Type B pancreatic cell (in vitro differentiated cells): ENCODE measurements at places on chromosomes 4 and X. TPM values are rescaled to one million over a fixed set of nuclear protein-coding genes. Genes with fewer than 3 reads are reported as not detected.

DNA sequence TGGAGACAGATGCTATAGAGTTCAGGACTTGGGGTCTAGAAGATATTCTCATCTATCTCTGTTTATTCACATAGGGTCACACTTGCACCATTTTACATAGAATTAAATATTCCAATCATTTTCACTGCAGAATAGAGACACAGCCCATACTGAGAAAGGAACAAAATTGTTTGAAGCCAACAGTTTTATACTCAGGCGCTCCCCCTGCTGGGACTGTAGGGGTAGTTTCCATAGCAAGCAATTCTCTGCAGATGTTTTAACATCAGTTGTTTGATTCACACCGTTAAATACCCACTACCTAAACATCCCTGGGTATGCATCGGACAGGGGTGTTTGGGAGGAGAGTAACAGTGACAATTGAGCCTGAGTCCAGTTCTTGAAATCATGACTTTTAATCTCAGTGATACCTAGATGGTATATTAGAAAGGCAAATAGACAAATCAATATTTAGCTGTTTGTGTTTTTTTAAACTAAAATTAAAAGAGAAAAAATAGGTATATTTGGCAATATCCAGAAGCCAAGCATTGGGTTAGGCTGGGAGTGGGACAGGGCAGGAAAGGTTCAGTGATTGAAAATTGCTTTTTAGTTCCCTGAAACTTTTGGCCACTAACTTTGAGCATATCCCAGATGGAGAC is 33.8 kb downstream of the LONRF3 start:
- no peak overlapping the region for H3K27ac ChIP-seq
- H3K4me3 ChIP-seq, result no peak overlapping the region
- no peaks in the 10 kb centered on the region for H3K4me1 ChIP-seq
- no peaks in the 10 kb centered on the region for H3K36me3 ChIP-seq
- no peak for DNase-seq

GRCh38 chrX:133723930-133724329 is 261.5 kb downstream of the GPC3 start:
- DNase-seq, result no peak
- H3K27ac ChIP-seq, result peak overlapping the region; percentile 42
- H3K27me3 ChIP-seq, result no peaks in the 10 kb centered on the region
- peaks cover 16% of the 10 kb centered on the region for H3K36me3 ChIP-seq
- H3K4me3 ChIP-seq, result no peak overlapping the region
- peaks cover 26% of the 10 kb centered on the region for H3K4me1 ChIP-seq

DNA sequence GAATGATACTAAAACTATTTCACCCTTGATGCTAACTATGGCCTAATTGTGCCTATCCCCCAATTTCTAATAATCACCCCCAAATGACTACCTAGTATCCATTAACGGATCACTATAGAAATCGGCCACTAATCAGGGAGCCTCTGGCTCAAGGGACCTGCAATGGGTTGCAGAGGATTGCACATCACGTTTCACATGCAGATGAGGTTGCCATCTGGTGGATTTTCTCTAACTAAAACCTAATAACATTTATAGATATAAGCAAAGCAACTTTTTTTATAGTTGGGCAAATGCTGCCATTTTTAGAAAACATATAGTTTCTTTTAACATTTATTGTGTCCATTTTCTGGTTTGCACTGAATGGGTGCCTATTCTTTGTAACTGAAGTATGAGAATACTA is 28.3 kb upstream of the ALG13 start:
- no peaks in the 10 kb centered on the region for H3K27me3 ChIP-seq
- H3K27ac ChIP-seq, result no peak overlapping the region
- no peaks in the 10 kb centered on the region for H3K4me1 ChIP-seq
- H3K36me3 ChIP-seq, result no peaks in the 10 kb centered on the region
- H3K4me3 ChIP-seq, result no peak overlapping the region

DNA sequence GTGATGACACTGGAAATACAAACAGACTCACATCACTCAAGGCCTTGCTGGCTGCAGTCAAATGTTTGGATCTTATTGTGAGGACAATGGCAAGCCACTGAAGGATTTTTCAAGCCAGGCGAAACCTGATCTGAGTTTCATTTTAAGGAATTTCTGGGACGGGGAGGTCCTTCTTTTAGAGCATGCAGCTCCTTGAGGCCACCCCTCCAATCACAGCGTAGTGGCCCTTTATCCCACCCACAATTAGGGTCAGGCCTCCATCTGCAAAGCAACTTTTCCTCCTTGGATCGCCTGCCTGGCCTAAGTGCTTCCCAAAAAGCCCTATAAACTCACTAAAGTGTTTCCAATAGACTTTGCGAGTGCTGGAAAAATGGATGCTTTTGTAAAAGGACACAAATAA is 115.5 kb downstream of the EFHC2 start:
- H3K27ac ChIP-seq, result no peak overlapping the region
- no peak overlapping the region for H3K4me3 ChIP-seq
- H3K36me3 ChIP-seq, result no peaks in the 10 kb centered on the region
- no peaks in the 10 kb centered on the region for H3K27me3 ChIP-seq
- H3K4me1 ChIP-seq, result no peaks in the 10 kb centered on the region
- DNase-seq, result no peak

DNA sequence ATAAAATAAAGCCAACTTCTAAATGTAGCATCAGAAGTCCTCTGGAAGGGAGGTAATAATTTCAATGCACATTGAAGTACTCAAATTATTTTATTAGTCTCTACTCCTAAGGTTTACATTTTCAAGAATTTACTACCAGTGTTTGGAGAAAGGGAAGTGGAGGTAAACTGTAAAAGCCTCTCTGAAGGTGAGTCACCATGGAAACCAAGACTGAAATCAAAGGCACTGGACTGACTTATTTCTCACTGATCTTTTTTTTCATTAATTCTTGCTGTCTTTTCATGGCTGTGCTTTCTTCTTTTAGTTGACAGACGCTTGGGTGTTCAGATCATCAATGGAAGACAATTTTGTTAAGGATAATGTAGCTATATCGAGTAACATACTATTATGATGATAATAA is 9.7 kb downstream of the SLC39A8 start:
- no peak overlapping the region for H3K27ac ChIP-seq
- H3K36me3 ChIP-seq, result peaks cover 11% of the 10 kb centered on the region
- no peak overlapping the region for H3K4me3 ChIP-seq
- DNase-seq, result no peak
- H3K27me3 ChIP-seq, result no peaks in the 10 kb centered on the region
- H3K4me1 ChIP-seq, result peaks cover 2% of the 10 kb centered on the region

DNA sequence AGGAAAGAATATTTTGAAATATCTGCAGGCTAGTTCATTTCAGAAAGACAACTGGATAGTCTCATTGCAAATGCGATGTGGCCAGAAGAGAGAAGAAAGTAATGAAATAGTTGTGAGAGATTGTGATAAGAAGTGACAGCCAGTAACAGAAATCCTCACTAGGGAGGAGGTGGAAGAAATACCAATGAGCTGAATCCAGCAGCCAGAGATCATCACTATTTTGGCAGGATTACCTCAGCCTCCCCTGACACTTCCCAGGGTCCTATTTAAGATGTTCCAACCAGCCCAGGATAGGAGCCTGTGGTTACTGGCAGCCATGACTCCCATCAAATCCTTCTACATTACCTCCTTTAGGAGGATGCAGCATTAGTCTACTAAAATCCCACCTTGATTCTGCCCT is 76.7 kb upstream of the ARHGAP24 start:
- no peak overlapping the region for H3K4me3 ChIP-seq
- no peak for DNase-seq
- H3K36me3 ChIP-seq, result no peaks in the 10 kb centered on the region
- H3K27ac ChIP-seq, result no peak overlapping the region
- H3K27me3 ChIP-seq, result no peaks in the 10 kb centered on the region

- H3K4me1 ChIP-seq, result peaks cover 4% of the 10 kb centered on the region
- H3K36me3 ChIP-seq, result peaks cover 19% of the 10 kb centered on the region
- no peak overlapping the region for H3K27ac ChIP-seq
- H3K4me3 ChIP-seq, result no peak overlapping the region
- no peaks in the 10 kb centered on the region for H3K27me3 ChIP-seq
These were observed 14.6 kb downstream of the HERC3 start for GRCh38 chr4:88606832-88607231.

- peaks cover 8% of the 10 kb centered on the region for H3K27me3 ChIP-seq
- DNase-seq, result no peak
- H3K4me3 ChIP-seq, result no peak overlapping the region
- no peaks in the 10 kb centered on the region for H3K36me3 ChIP-seq
- no peak overlapping the region for H3K27ac ChIP-seq
These were observed 371.5 kb upstream of the SLIT2 start for GRCh38 chr4:19880206-19880605.

GRCh38 chr4:47038263-47038662 is 6.9 kb downstream of the GABRB1 start:
- no peak for DNase-seq
- no peaks in the 10 kb centered on the region for H3K4me1 ChIP-seq
- peaks cover 25% of the 10 kb centered on the region for H3K27me3 ChIP-seq
- H3K27ac ChIP-seq, result no peak overlapping the region
- no peak overlapping the region for H3K4me3 ChIP-seq

GRCh38 chrX:9390121-9390520 is 74.7 kb upstream of the TBL1X start:
- no peaks in the 10 kb centered on the region for H3K36me3 ChIP-seq
- no peaks in the 10 kb centered on the region for H3K27me3 ChIP-seq
- H3K4me1 ChIP-seq, result no peaks in the 10 kb centered on the region
- no peak overlapping the region for H3K4me3 ChIP-seq
- no peak overlapping the region for H3K27ac ChIP-seq

- peaks cover 8% of the 10 kb centered on the region for H3K4me1 ChIP-seq
- no peaks in the 10 kb centered on the region for H3K36me3 ChIP-seq
These were observed 17.2 kb upstream of the CCNI start for GRCh38 chr4:77092975-77093374.

DNA sequence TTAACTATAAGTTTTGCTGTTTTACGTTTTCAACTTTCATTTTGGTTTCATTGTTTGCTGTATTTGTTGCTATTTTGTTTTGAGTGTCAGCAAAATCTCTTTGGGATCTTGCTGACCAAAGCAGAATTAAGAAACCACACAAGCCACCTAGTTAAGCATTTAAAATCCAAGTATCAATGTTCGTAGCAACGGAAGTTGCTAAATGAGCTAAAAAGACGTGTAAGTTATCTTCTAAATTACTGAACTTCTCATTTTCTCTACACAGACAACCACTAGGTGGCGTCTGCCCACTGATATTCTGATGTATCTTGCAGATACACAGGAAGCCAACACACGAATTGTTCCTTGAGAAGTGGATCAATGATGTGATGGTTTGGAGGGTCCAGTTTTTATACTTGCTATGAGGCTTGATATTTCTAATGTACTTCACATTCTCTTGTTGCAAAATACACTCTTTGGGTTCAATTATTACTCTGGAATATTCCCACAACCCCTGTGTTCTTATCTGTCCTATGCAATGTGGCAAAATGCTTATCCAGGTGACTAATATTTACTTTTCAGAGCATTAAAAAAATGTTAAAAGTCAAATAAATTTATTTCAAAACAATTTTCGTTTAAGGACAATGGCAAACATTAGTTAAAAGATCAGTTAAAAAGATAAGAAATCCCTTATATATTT is 250.5 kb downstream of the TECRL start:
- H3K4me1 ChIP-seq, result no peaks in the 10 kb centered on the region
- H3K4me3 ChIP-seq, result no peak overlapping the region
- H3K27me3 ChIP-seq, result no peaks in the 10 kb centered on the region
- DNase-seq, result no peak
- no peaks in the 10 kb centered on the region for H3K36me3 ChIP-seq
- H3K27ac ChIP-seq, result no peak overlapping the region

- no peaks in the 10 kb centered on the region for H3K27me3 ChIP-seq
- no peak for DNase-seq
- H3K27ac ChIP-seq, result no peak overlapping the region
These were observed 71.3 kb upstream of the LHFPL1 start for GRCh38 chrX:112751076-112751475.

GRCh38 chr4:119477412-119478053 is 151.1 kb downstream of the PDE5A start:
- H3K4me1 ChIP-seq, result no peaks in the 10 kb centered on the region
- no peak overlapping the region for H3K27ac ChIP-seq
- H3K27me3 ChIP-seq, result no peaks in the 10 kb centered on the region

DNA sequence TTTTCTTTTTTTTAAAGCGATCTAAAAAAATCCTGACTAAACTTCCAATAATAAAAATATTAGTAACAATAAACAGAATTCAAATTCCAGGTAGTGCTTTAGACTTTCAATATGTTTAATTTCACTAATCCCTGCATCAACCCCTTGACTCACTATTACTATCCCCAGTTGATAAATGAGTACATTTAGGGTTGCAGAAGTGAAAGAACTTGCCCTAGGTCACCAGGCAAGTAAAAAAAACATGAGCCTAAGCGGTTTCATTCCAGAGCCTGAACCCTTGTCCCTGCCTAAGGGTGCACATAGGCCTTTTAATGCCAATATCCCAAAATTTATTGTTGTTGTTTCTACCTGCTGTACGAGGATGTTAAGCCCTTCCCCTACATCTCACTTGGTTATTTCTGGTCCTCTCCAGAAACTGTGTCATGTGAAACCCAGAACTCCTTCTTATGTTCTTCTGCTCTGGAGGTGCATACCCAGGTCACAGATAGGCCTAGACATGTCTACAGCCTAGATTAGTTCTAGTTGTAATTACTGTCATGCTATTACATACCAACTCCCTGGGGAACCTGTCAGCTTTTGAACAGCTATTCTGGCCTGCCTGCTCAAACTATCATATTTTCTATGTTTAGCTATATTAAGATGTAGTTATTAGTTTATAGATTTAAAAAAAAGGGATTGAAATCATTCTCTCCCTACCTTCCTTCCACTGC is 244.5 kb upstream of the PITX2 start:
- peaks cover 4% of the 10 kb centered on the region for H3K4me1 ChIP-seq
- DNase-seq, result no peak
- H3K27me3 ChIP-seq, result no peaks in the 10 kb centered on the region
- H3K4me3 ChIP-seq, result no peak overlapping the region
- no peaks in the 10 kb centered on the region for H3K36me3 ChIP-seq

GRCh38 chr4:109497511-109497910 is 62.5 kb upstream of the MCUB start:
- H3K4me3 ChIP-seq, result no peak overlapping the region
- H3K36me3 ChIP-seq, result peaks cover 40% of the 10 kb centered on the region
- H3K27me3 ChIP-seq, result no peaks in the 10 kb centered on the region
- no peak overlapping the region for H3K27ac ChIP-seq

DNA sequence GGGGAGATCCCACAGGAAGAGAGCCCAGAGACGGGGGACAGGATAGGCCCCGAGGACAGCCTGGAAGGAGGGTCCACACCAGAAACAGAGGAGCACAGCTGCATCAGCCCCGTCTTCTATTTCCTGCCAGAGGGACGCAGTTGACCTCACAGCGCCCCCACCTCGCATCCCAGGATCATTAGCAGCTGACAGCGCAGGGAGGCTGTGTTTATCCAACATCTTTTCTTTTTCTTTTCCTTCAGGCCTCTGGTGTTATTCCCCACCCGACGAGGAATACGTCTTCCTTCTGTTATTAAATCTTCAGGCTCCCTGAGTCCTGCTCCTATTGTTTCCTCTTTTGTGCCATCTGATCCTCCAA is 75.4 kb downstream of the DCHS2 start:
- peak overlapping the region; percentile 73 for H3K27ac ChIP-seq
- H3K4me3 ChIP-seq, result peak overlapping the region; percentile 93
- H3K4me1 ChIP-seq, result peaks cover 16% of the 10 kb centered on the region
- no peak for DNase-seq
- H3K27me3 ChIP-seq, result peaks cover 38% of the 10 kb centered on the region
- no peaks in the 10 kb centered on the region for H3K36me3 ChIP-seq

Gene PARM1
- total RNA-seq, result 17.9 and 22.4 TPM in 2 replicates

Gene EMCN
- 0.51 TPM in 1 of 2 replicates, not detected in the other for total RNA-seq

Gene TMLHE
- total RNA-seq, result 15.1 and 18.5 TPM in 2 replicates

Gene CXorf65
- not detected in 2 replicates for total RNA-seq

Gene IL3RA
- not detected in 2 replicates for total RNA-seq

Gene ETNPPL
- total RNA-seq, result 2.9 and 86.2 TPM in 2 replicates

Gene SUPT20HL2
- total RNA-seq, result not detected in 2 replicates

Gene SH2D1A
- not detected in 2 replicates for total RNA-seq

Gene POLR2B
- total RNA-seq, result 95.1 and 117 TPM in 2 replicates

Gene MAGEB17
- total RNA-seq, result 0.26 TPM in 1 of 2 replicates, not detected in the other

Gene GPR143
- 4.7 TPM in 2 replicates for total RNA-seq
